Right atrium auricular region (tissue), 2 donors: ENCODE measurements at places on chromosomes 12 and 14. TPM values are rescaled to one million over a fixed set of nuclear protein-coding genes. Genes with fewer than 3 reads are reported as not detected.
A peak's percentile ranks its signal among the peaks of the same experiment; 100 is the strongest.

GRCh38 chr12:99983456-99984258 is 1.1 kb downstream of the ANKS1B start:
- no peaks in the 10 kb centered on the region for H3K36me3 ChIP-seq
- no peaks in the 10 kb centered on the region for H3K4me1 ChIP-seq
- DNase-seq, result no peak
- H3K27ac ChIP-seq, result peak overlapping the region; percentile 52
- H3K27me3 ChIP-seq, result no peaks in the 10 kb centered on the region

GRCh38 chr14:91417120-91417982 is at the start of gene CCDC88C:
Gene CCDC88C (minus strand): TSS chr14:91417820. CDS start chr14:91417690, 130 bp downstream.
- DNase-seq, result no peak
- no peaks in the 10 kb centered on the region for H3K27me3 ChIP-seq
- H3K36me3 ChIP-seq, result no peaks in the 10 kb centered on the region

DNA sequence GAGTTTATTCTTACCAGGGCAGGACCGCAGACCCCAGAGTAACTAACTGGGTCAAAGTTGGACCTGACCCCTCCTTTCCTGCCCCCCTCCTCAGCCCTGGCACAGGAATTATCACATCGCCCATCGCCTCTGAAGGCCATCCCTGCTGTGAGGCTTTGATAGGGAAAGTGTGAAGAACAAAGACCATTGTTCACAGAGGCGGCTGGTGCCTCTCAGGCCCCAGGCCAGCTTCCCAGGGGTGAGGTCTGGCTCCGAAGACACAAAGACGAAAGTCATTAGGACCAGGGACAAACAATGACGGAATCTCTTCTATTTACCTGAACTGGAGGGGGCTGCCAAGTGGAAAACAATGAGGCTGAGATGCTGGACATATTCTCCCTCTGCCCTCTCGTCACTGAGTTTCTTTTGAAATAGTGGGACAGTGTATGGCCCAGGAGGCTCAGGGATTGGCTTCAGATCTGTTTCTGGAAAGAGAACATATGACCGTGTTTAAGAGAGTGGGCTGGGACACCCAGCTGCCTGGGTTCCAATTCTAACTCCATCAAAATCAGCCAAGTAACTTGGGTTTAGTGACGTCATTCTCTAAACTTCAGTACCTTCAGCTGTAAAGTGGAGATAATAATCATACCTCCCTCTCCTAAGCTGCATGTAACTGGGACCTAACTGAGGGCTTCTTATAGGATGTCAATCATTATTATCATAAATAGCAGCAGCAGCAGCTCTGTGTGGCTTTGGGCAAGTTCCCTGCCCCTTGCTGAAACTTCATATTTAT is 769.4 kb downstream of the MED13L start:
- no peaks in the 10 kb centered on the region for H3K4me1 ChIP-seq
- H3K27ac ChIP-seq, result no peak overlapping the region
- no peaks in the 10 kb centered on the region for H3K36me3 ChIP-seq
- no peaks in the 10 kb centered on the region for H3K27me3 ChIP-seq
- no peak for DNase-seq
- H3K4me3 ChIP-seq, result no peak overlapping the region

DNA sequence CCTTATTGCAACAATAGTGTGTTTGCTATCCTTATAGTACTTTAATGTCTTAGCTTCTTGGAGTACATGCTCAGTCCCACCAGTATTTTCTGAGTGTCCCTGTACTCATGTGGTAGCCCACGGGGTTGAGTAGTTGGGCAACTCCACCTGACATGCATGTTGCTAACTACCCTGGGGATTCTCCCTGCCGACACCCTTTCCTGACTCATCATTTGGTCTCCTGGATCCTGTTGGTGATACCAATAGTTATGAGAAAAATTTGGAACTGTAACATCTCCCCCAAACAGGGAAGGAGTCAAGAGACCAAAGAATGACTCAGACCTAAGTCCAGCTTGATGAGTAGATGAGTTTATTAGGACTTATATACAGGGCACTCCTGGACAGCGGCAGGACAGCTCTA is 101.6 kb downstream of the BRMS1L start:
- no peaks in the 10 kb centered on the region for H3K4me1 ChIP-seq
- H3K27me3 ChIP-seq, result no peaks in the 10 kb centered on the region
- H3K4me3 ChIP-seq, result no peak overlapping the region
- no peak overlapping the region for H3K27ac ChIP-seq

DNA sequence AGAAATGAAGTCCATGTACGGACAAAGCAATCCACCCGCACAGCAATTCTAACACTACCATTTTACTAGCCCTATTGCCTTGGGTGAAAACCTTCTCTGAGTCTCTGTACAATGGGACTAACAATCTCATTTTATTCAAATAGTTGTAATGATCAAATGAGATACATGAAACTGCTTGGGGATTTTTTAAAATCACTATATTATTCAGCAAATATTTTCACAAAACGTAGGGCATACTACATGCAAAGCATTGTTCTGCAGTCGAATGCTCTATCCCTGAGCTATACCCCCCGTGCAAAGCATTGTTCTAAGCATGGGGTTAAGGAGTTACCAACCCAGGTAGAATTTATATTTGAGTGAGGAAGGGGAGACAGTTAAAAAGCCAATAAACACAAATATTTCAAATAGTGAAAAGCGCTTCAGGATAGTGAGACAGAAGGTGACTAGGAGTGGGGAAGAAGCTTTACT is 554 bp upstream of the ATF7 start:
- H3K36me3 ChIP-seq, result no peaks in the 10 kb centered on the region
- peak overlapping the region; percentile 93 for H3K27ac ChIP-seq
- no peaks in the 10 kb centered on the region for H3K27me3 ChIP-seq
- H3K4me3 ChIP-seq, result peak overlapping the region; percentile 58
- H3K4me1 ChIP-seq, result peaks cover 40% of the 10 kb centered on the region

GRCh38 chr14:68210729-68211299 is 391.2 kb downstream of the RAD51B start:
- peak overlapping the region; percentile 52 for H3K27ac ChIP-seq
- H3K4me1 ChIP-seq, result no peaks in the 10 kb centered on the region
- no peaks in the 10 kb centered on the region for H3K36me3 ChIP-seq
- no peaks in the 10 kb centered on the region for H3K27me3 ChIP-seq

- H3K4me1 ChIP-seq, result no peaks in the 10 kb centered on the region
- no peak for DNase-seq
- H3K36me3 ChIP-seq, result no peaks in the 10 kb centered on the region
- no peak overlapping the region for H3K4me3 ChIP-seq
- no peak overlapping the region for H3K27ac ChIP-seq
- H3K27me3 ChIP-seq, result no peaks in the 10 kb centered on the region
Measured at GRCh38 chr12:108989376-108989775, 31.5 kb downstream of the SVOP start.

- H3K36me3 ChIP-seq, result no peaks in the 10 kb centered on the region
- no peak overlapping the region for H3K27ac ChIP-seq
- H3K4me3 ChIP-seq, result no peak overlapping the region
- no peak for DNase-seq
Measured at GRCh38 chr14:61611880-61612630, 83.3 kb upstream of the HIF1A start.

- no peak overlapping the region for H3K4me3 ChIP-seq
- no peaks in the 10 kb centered on the region for H3K27me3 ChIP-seq
- no peak for DNase-seq
- peaks cover 18% of the 10 kb centered on the region for H3K36me3 ChIP-seq
Measured at GRCh38 chr14:49584058-49584457, 2.1 kb downstream of the RPS29 start.

- H3K4me1 ChIP-seq, result no peaks in the 10 kb centered on the region
- no peak for DNase-seq
- H3K36me3 ChIP-seq, result no peaks in the 10 kb centered on the region
Measured at GRCh38 chr12:91868054-91868453, 277.6 kb downstream of the BTG1 start.

DNA sequence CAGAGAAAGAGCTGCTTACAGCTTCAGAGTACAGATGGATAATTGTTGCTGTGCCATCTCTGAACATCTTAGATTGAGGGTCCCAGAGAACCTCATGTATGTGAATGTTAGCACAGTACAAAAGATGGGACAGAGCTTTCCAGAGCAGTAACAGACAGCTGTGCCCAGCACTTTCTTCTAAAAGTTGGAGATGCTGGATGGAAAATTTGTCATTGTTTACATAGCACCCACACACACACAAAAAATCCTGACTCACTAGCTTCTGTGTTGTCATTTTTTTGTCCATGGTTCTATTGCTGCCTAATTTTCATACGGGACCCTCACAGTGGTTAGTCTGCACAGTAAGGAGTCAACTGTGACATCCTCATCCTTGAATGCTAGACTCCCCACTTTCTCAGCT is 374.7 kb downstream of the DIO2 start:
- H3K36me3 ChIP-seq, result no peaks in the 10 kb centered on the region
- no peaks in the 10 kb centered on the region for H3K4me1 ChIP-seq
- H3K27me3 ChIP-seq, result no peaks in the 10 kb centered on the region
- no peak overlapping the region for H3K27ac ChIP-seq
- no peak overlapping the region for H3K4me3 ChIP-seq
- no peak for DNase-seq

DNA sequence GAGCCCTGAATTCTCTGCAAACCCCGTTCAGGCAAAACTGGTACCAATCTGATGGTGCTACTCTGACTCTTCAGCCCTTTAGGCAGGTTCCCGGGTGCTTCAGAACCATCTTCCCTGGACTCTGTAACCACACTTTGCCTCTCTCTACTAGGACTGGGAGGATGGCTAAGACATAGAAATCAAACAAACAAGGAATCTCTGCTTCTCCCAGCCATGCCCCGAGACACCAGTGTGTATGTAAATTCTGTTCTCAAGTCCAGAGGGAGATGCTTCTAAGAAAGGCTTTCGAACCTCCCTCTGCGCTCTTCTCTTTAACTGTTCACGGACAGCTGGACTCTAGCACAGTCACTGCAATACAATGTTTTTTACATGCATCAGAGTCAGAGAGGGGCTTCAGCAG is 1.9 kb upstream of the KCNK10 start:
- no peak overlapping the region for H3K4me3 ChIP-seq
- H3K4me1 ChIP-seq, result no peaks in the 10 kb centered on the region
- H3K27ac ChIP-seq, result no peak overlapping the region

DNA sequence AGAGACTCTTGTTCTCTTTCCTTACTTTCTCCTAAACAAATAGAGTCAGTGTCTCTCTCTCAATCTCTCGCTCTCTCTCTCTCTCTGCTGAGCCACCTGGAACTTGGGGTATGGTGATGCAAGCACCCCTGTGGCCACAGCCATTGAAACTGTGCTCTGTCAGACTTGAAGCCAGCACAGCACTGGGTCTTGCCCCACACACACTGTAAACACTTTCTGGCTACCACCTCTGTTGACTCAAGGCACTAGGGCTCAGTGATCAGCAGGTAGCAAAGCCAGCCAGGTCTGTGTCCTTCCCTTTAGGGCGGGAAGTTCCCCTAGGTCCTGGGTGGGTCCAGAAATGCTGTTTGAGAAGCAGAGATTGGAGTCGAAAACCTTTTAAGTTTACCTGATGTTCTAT is 125.9 kb upstream of the GARIN6 start:
- no peak for DNase-seq
- no peaks in the 10 kb centered on the region for H3K36me3 ChIP-seq
- H3K27ac ChIP-seq, result no peak overlapping the region
- no peak overlapping the region for H3K4me3 ChIP-seq

GRCh38 chr12:87116780-87117179 is 860.6 kb upstream of the MGAT4C start:
- no peaks in the 10 kb centered on the region for H3K27me3 ChIP-seq
- H3K36me3 ChIP-seq, result no peaks in the 10 kb centered on the region
- no peak overlapping the region for H3K4me3 ChIP-seq
- peak overlapping the region; percentile 59 for H3K27ac ChIP-seq
- H3K4me1 ChIP-seq, result no peaks in the 10 kb centered on the region

DNA sequence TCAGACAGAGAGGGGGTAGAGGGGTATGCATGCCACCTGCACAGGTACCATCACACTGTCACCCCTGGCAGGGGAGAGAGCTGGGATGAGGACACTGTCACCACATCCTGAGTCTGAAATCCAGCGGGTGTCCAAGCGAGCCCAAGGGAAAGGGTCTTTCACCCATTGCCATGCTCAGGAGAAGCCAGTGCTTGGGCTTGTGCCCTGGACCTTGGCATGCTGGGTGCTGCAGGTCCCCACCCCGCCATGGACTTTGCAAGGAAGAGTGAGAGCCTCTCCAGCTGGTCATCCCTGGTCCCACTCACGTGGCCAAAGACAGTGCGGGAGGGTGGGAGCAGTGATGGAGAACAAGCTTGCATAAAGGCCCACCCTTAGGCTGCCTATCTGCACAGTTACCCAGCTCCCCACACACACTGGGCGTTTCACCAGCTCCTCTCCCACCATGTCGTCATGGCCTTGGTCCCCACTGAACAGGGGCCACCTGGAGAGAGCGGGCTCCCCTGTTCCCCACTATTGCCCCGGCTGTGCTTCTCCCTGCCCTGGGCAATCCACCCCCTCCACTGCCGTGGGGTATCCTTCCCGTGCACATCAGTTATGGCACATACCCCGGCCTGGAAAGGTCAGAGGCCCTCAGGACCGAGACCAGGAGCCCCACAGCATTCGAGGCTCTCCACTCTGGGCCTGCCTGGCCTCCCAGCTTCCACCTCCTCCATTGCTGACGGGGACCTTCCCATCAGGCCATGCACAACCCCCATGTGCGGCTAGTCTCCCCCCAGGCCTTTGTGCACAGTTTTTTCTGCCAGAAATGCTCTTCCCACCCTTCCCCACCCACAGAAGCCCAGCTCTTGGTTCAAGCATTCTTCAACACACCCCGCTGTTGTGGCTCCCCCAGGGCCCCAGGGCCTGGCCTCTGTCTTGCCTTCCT is 58.6 kb upstream of the BCL11B start:
- H3K36me3 ChIP-seq, result no peaks in the 10 kb centered on the region
- H3K27me3 ChIP-seq, result no peaks in the 10 kb centered on the region
- H3K27ac ChIP-seq, result no peak overlapping the region
- no peaks in the 10 kb centered on the region for H3K4me1 ChIP-seq
- no peak for DNase-seq
- H3K4me3 ChIP-seq, result no peak overlapping the region

DNA sequence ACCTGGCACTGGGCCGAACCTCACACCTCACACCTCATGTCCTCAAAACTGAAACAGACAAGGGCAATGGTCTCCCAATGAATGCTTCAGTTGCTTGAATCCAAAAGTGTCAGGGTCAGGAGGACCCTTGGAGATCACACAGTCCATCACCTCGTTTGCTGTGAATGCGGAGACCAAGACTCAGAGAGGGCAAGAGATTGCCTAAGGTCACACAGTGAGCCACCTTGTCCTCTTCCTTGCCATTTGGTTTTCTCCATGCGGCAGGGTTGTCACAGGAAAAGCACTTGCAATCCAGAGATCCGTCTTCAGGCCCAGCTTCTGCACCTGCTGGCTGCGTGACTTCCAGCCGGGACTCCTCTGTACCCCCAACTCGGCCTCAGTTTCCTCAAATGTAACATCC is 28.0 kb downstream of the MVK start:
- H3K27ac ChIP-seq, result no peak overlapping the region
- no peak overlapping the region for H3K4me3 ChIP-seq
- no peak for DNase-seq
- H3K36me3 ChIP-seq, result no peaks in the 10 kb centered on the region
- no peaks in the 10 kb centered on the region for H3K27me3 ChIP-seq
- no peaks in the 10 kb centered on the region for H3K4me1 ChIP-seq

- no peaks in the 10 kb centered on the region for H3K27me3 ChIP-seq
- DNase-seq, result no peak
- H3K4me3 ChIP-seq, result no peak overlapping the region
Measured at GRCh38 chr12:15601210-15601800, 187.9 kb downstream of the EPS8 start.

The TAS2R8 gene
- not detected for total RNA-seq

The NKX2-1 gene
- total RNA-seq, result not detected

The RAD51AP1 gene
- 0.86 TPM for total RNA-seq

The HOXC4 gene
- total RNA-seq, result not detected

The COPS7A gene
- total RNA-seq, result 72.7 TPM

The MUCL1 gene
- not detected for total RNA-seq

The GZMH gene
- total RNA-seq, result not detected

The KCNH5 gene
- total RNA-seq, result 1.3 TPM

The GNS gene
- total RNA-seq, result 106 TPM

The GPR84 gene
- total RNA-seq, result not detected
